ENCODE measurements at places on chromosomes 1 and 21. TPM values are rescaled to one million over a fixed set of nuclear protein-coding genes. Genes with fewer than 3 reads are reported as not detected.

Gene CELA2B
- total RNA-seq, result not detected

Gene LINGO4
- total RNA-seq, result not detected

Gene MRPS21
- total RNA-seq, result 60.9 TPM

Gene NBL1
- 74.6 TPM for total RNA-seq

Gene CHIA
- not detected for total RNA-seq

All from pulmonary artery endothelial cell (primary cell).